ENCODE measurements at places on chromosomes 13 and 19.

DNA sequence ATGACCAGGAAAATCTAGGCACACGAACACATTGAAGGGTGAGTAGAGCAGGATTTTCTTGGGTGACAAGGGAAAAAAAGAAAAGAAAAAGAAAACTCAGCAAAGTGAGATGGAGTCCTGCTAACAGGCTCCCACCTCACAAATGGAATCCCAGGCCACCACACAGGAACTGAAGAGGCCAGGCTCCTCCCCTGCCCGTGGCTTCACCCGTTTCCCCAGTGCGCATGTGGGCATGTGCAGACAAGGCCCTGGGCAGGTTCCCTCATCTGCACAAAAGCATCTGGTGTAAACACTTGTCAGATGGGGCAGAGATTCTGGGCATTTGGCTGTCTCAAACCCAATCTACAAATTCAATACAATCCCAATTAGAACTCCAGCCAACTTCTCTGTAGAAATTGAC lies 24.5 kb downstream of the CFAP97D2 start:
- no peak for DNase-seq

GRCh38 chr19:29045679-29046254 lies 167.2 kb downstream of the UQCRFS1 start:
- DNase-seq, result no peak

DNA sequence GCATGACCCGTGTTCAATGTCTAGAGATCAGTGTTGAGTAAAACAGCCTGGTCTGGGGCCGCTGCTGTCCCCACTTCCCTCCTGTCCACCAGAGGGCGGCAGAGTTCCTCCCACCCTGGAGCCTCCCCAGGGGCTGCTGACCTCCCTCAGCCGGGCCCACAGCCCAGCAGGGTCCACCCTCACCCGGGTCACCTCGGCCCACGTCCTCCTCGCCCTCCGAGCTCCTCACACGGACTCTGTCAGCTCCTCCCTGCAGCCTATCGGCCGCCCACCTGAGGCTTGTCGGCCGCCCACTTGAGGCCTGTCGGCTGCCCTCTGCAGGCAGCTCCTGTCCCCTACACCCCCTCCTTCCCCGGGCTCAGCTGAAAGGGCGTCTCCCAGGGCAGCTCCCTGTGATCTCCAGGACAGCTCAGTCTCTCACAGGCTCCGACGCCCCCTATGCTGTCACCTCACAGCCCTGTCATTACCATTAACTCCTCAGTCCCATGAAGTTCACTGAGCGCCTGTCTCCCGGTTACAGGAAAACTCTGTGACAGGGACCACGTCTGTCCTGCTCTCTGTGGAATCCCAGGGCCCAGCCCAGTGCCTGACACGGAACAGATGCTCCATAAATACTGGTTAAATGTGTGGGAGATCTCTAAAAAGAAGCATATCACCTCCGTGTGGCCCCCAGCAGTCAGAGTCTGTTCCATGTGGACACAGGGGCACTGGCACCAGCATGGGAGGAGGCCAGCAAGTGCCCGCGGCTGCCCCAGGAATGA lies 1.5 kb upstream of the CEACAM5 start:
- peak; percentile 58 for DNase-seq

- DNase-seq, result no peak
Measured at GRCh38 chr19:50007170-50007569, 18.0 kb downstream of the VRK3 start.

GRCh38 chr19:46478356-46478986 lies 7.1 kb upstream of the PNMA8A start:
- DNase-seq, result no peak

DNA sequence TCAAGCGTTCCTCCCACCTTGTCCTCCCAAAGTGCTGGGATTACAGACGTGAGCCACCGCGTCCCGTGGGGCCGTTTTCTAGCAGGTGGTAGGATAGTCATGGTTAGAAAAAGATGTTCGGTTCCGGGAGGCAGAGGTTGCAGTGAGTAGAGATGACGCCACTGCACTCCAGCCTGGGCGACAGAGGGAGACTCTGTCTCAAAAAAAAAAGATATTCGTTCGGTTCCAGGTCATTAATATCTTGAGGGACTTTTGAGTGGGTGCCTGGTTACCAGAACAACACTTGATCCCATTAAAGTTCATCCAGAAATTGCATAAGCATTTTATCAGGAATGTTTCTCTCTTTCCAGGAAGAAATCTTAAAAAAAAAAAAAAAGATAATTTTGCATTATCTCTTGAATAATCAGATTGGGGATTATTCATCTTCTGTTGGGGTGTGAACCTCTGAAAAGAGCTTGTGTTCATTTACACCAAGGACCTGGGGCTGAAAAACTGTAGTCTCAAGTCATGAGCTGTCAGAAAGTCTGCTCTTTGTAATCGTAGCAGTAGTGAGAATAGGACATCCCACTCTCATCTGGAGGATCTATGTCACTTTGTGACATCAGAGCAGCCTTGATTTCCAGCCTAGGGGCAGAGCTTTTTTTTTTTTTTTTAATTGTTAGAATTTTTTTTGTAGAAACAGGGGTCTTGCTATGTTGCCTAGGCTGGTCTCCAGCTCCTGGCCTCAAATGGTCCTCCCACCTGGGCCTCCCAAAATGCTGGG lies 1.0 kb upstream of the ETHE1 start:
- DNase-seq, result peak; percentile 53

DNA sequence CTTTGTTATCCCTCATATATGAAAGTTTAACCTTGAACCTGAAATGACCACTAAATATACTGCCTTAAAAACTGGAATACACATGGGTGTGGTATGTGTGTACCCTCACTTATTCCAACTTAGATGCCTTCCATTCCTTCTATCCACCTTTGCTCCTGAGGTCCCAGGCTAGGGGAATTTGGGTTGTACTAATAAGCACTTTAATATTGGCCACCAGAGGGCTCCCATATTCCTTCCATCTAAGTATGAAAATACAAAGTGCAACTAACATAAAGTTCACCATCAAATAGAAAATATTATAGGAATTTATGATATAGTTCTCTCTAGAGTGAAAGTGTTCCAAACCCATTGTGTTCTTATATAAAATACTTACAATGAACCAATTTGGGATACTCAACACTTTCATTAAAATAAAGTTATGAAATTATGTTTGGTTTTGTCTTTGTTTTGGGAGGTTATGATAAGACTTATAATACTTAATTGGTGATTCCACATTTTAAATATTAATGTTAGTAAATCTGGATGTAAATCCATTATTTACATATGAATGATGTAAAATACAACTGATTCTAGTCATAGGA lies 62.3 kb downstream of the ITGBL1 start:
- no peak for DNase-seq

DNA sequence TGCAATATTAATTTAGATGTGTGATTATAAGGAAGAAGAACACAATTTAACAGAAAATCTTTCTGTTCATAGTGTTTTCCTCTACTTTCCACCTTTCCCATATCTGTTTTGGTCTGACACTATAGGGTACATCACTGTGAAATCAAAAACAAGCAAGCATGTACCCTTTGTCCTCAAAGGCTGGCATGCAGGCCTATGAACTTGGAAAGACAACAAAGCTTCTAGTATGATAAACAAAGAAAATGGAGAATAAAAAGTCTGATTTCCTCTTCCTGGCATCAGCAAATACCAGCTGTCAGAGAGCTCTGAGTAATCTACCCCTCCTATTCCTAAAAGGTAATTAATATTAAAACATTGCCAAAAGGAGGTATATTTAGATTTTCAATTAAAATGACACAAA lies 5.6 kb upstream of the NEK3 start:
- DNase-seq, result no peak

- no peak for DNase-seq
Measured at GRCh38 chr13:60392131-60392530, 4.9 kb upstream of the TDRD3 start.

DNA sequence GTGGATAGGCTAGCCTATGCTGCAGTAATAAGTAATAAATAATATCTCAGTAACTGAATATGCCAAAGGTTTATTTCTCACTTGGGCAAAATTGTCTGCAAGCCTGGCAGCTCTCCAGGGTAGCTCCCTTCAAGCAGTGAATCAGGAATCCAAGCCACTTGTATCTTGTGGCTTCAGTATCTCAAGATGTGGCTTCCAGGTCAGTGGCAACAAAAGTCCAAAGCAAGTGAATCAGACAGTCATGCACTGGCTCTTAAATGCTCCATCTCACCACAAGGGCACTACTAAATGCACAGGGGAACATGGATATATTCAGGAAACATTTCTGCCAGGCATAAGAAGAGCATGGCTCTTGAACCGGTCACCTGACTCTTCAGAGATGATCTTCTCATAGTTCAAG lies 126.3 kb downstream of the KCTD12 start:
- DNase-seq, result no peak

GRCh38 chr13:56850852-56851251 lies 289.9 kb upstream of the PRR20A start:
- no peak for DNase-seq

DNA sequence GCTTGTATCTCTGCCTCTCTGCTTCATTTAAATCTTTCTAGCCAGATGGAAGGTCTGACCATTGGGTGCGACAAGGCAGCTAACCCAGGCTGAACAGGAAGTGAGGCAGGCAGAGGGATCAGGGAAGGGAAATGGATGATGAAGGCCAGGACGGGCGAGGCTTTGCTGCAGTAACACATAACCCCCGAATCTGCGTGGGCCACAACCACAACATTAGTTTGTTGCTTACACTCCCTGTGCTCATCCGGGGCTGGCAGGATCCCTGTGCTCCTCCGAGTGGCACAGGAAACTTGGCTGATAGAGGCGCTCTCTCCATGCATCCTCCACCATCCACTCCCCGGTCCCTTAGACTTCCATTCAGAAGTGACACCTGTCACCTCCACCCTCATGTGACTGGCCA lies 1.1 kb upstream of the FLT3LG start:
- no peak for DNase-seq

DNA sequence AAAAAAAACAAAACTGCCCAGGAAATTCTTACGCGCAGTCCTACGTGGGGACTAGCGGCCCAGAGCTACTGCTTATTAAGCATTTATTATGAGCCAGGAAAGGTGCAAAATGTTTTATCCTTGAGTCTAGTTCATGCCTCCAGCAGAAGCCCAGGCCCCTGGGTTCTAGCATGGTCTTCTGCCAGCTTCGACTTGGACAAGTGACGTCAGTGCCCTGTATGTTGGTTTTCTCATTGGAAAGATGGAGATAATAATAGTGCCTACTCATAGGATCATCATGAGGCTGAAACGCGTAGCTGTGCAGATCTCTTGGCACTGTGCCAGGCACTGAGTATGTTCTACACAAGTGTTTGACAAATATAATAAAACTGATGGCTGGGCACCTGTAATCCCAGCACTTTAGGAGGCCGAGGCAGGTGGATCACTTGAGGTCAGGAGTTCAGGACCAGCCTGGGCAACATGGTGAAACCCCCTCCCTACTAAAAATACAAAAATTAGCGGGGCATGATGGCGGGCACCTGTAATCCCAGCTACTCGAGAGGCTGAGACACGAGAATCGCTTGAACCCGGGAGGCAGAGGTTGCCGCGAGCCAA lies 12.4 kb upstream of the SULT2B1 start:
- DNase-seq, result peak; percentile 29

DNA sequence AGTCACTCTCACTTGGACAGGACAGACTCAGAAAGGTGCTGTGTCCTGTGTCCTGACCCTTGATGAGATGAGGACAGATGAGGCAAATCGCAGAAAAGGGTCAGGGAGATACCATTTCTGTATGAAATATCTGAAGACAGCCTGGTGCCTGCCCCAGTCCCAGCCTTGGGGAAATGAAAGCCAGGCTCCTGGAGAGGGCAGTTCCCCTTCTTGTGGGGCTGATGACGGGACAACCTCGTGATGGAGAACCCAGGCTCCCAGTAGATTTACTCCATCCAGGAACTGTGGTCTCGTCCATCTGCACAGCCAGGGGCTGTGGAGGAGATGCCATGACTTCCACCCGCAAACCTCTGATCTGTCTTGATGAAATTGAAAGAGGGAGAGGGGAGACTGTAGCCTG lies 13.8 kb downstream of the LILRB1 start:
- DNase-seq, result no peak

- no peak for DNase-seq
Measured at GRCh38 chr19:53908106-53908934, 758 bp upstream of the CACNG7 start.

DNA sequence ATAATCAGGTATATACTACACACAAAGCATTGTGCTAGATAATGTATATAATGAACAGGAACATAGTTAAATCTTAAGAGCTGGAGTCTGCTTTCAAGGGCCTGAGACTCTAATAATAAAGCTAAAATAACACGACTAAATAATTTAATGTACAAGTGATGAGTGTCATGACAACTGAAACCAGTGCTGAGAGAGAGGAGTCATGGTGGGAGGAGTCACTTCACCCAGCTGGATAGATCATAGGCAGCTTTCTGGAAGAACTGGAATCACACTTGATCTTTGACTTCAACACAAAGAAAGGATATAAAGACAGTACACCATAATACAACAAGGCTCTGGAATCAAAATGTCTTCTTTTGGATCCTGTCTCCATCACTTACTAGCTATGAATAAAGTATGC lies 7.1 kb downstream of the RBM26 start:
- DNase-seq, result no peak

DNA sequence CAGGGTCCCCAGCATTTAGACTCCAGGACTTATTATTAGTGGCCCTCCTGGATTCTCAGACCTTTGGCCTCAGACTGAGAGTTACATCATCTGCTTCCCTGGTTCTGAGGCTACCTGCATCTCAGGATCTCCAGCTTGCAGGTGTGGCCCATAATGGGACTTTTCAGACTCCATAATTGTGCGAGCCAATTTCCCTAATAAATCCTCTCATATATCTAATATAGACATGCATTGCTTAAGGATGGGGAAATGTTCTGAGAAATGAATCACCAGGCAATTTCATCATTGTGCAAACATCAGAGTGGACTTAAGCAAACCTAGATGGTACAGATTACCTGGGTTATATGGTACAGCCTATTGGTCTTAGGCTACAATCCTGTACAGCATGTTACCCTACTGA lies 116.5 kb upstream of the FBXL3 start:
- DNase-seq, result no peak
